ENCODE measurements at places on chromosomes 12 and 14.

DNA sequence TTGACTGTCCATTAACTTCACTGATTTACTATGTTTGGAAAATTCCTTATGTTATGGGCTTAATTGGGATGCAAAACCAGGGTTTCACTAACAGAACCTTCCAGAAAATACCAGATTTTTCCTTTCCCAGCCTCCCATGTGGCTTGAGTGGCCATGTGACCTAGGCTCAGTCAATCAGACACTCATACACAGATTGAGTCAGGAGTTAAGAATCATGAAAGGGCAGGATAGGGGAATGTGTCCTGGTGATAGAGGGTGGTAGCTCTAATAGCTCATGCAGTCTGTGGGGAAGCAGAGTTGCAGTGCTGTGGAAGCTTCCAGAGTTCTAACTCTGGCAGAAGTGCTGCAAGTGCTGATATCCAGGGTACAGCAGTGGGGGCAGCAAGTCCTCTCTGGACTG lies 134.1 kb upstream of the IFNG-AS1 start:
- DNase-seq: no peak

DNA sequence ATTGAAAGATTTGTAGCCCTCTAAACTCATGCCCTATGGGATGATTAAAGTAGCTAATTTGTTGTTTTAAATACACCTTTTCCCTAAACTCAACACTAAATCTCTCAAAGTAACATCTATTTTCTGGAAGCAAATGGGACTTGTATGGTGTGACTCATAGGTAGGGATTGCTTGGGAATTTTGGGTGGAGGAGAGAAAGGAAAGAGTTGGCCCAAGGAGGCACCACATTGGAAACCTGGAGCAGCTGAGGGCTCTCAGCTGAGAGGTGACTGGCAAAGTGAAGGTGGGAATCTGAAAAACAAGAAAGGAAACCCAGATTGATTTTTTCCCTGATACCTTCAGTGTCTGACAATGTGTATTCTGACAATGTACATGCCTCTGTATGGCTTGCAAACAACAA lies 114.8 kb upstream of the PRICKLE1 start:
- no peak for DNase-seq

DNA sequence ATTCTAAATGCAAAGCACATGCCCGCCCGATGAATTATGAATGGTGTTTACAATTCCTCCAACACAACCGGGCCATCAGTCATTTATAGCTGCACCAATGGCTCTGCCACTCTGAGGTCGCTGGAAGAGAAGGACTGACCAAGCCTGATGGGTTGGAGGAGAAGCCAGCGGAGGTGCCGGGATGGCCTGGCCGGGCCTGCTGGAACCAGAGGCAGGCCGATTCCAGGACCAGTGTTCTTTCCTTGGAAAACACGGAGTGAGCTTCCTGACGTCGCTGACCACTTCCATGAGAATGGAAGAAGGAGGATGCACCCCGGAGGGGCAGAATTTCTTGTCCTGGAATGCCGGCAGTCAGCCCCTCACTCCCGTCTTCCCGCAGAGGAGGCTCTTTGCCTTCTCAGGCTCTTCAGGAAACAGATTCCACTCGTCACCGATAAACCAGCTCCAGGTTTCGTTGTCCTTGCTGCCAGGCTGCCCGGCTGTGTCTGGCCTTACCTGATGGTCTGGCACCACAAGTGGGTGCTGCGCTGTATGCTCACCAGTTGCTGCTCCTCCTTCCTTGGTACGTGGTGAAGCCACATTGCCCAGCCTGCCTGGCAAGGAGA lies 358.5 kb upstream of the SFSWAP start:
- no peak for DNase-seq

GRCh38 chr12:98213556-98213955 lies 301.8 kb upstream of the TMPO start:
- no peak for DNase-seq

DNA sequence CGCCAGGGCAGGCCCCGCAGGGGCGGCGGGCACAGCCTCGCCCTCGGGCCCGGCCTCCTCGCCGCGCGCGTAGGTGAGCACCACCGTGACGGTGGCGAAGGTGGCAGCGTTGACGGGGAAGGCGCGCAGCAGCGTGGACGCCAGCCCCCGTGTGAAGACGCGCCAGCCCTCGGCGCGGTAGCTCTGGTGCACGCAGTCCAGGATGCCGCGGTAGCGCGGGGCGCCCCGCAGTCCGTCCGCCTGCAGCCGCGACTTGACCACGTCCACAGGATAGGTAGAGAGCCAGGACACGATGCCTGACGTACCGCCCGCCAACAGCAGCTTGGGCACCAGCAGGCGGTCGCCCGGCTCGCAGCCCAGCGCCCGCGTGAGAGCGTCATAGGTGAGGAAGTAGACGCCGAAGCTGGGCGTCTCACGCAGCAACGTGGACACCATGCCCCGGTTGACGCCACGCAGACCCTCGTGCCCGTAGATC lies 13.9 kb downstream of the SLC25A29 start:
- DNase-seq: no peak

DNA sequence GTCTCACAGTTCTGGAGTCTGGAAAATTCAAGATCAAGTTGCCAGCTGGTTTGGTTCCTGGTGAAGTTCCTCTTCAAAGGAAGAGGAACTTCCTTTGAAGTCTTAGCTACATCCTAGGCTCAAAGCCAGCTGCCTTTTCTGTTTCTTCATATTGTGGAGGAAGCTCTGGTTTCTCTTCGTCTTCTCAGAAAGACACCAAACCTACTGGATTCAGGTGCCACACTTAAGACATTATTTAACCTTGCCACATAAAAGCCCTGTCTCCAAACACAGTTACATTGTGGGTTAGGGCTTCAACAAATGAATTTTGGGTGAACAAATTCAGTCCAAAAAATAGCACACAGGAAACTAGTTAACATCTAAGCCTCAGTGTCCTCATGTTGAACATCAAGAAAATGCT lies 1019.8 kb downstream of the GALC start:
- no peak for DNase-seq

DNA sequence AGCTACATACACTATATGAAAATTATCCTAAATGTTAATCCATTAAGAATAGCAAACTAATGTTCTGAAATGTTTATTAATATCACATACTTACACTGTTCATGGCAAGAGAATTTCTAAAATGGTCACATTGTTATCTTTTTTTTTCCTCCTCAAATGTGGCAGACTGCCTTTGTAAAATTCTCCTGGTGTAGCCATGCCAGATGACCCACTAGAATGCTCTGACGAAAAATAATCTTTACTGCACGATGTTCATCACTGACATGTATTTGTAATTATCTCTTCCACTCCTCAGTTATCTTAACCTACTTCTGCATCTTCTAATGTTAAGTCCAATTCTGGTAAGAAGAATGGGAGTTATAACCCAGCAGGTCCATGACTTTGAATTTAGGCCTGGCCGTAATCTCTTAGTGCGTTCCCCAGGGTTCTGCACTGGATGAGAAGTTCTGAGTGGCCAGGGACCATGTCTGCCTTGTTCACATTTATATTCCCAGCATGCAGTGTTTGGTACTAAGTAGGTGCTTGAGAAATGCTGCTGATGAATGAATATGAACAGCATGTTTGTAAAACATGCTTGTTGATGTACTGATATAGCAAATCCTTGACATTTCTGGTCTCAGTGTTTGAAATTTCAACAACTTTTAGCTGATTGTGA lies 46.7 kb downstream of the NOPCHAP1 start:
- DNase-seq: no peak

GRCh38 chr12:21795648-21796328 lies 21.3 kb upstream of the KCNJ8 start:
- DNase-seq: no peak

GRCh38 chr14:70871001-70871400 lies 36.3 kb upstream of the PCNX1 start:
- no peak for DNase-seq

- DNase-seq: no peak
Measured at GRCh38 chr14:81301813-81302212, 81.1 kb upstream of the GTF2A1 start.

GRCh38 chr12:108468196-108468968 lies 46.7 kb upstream of the FICD start:
- DNase-seq: peak; percentile 54

DNA sequence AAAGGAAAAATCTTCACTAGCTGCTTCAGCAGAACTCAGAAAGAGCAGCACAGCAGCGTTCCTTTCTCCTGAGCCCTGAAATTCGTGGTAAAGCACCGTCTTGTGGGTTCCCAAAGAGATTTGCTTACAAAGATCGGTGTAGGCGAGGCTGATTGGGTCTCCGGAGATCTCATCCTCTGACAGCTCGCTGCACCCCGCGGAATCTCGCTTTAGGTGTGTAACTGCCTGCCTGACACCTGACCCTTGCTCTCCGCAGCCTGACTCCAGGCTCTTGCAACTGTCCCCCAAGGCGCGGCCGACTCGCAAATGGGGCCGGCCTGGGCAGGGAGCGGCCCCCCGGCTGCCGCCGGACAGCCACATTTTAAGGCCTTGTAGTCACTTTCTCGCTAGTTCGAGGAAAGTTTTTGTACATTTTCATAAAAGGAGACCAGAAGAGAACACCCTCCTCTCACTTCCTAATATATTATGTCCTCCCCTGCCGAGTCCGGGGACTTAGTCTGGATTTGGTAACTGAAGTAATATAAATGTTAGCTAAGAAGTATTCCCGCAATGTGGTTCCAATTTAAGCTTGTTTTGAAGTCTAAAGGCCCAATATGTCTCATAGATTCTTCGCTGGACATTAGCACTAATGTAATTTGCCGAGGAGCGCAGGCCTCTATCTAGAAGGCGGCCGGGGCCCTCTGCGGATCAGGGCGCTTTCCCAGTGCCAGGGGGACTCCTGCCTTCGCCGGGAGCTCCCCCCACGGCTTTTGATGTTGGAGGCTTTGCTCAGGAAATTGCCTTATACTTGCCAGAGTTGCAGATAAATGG lies 177.3 kb upstream of the CDKN3 start:
- no peak for DNase-seq

DNA sequence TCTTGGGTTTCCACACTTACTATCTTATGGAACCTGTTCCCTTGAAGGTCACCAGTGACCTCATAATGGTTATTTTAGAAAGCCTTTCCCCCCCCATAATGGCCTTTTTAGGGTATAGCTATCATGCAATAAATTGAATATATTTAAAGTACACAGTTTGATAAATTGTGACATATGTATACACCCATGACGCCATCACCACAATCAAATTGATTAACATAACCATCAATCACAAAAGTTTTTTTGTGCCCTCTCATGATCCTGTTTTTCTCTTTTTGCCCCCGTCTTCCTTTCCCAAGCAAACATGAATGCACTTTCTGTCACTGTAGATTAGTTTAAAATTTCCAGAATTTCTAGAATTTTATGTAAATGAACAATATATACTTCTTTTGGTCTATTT lies 28.7 kb upstream of the OR4E1 start:
- no peak for DNase-seq

- DNase-seq: no peak
Measured at GRCh38 chr14:104852280-104852663, 12.8 kb upstream of the CEP170B start.

DNA sequence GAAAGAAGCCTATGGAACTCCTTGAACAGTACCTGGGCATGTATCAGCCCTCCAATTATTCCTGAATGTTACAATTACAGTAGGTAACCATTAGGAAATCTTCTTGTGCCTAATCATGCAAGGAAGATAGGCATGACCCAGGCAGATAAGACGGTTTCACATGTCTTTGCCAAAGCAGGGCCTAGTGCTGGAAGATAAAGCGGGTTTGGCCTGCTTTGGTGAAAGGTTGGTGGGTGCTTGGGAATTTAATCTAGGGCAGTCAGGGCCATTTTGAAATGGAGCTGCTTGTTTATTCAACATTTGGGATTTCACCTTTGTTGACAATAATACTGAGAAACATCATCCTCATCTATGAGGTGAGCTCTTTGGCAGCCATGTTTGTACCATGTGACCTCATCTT lies 12.5 kb upstream of the SRSF5 start:
- no peak for DNase-seq

GRCh38 chr12:22223356-22223755 lies 111.2 kb downstream of the ST8SIA1 start:
- no peak for DNase-seq

DNA sequence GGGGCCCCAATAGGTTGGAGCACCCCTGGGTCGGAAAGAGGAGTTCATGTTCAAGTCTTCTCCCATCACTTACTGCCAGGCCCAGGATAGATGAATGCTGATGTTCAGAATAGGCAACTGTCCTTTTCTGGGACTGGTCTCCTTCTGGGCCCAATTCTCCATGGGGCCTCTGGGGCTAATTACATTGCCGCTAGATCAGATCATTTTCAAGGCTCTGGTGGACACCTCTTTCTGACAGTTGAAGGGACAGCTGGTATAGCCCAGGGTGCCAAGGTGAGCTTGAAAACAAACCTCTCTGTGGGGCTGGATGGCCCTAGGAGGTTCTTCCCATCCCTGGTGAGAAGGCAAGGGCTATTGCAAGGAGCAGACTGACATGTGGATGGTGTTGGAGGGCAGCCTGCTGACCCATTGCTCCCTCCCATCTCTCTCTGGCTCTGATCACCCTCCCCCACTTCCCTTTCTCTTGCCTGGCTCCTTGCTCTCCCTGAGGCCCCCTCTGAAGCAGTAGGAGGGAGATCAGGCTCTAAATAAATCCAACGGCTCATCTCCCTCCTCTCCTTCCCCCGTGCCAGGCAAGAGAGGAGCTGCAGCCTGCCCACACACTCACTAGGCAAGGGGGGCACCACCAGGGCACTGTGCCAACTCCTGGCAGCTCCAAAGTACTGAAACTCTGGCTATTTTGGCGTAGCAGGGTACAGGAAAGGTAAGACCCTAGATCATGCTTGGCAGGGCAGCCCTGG lies 1.9 kb downstream of the CACNB3 start:
- DNase-seq: no peak

- DNase-seq: no peak
Measured at GRCh38 chr12:24307716-24308335, 358.4 kb upstream of the SOX5 start.

DNA sequence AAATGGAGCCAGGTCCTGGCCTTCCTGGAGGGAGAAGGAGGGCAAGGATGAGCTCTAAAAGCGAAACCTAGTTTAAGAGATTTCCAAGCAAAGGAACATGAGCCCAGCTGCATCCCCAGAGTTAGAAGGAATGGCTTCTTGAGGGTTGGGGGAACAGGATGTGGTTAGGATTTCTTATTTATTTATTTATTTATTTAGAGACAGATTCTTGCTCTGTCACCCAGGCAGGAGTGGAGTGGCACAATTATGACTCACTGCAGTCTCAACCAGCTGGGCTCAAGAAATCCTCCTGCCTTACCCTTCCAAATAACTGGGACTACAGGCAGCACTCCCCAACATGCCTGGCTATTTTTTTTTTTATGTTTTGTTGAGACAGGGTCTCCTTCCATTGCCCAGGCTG lies 25.3 kb upstream of the TMEM106C start:
- DNase-seq: peak; percentile 52

- DNase-seq: peak; percentile 27
Measured at GRCh38 chr14:102805371-102805891, 28.2 kb downstream of the TRAF3 start.

All from epithelial cell of esophagus (primary cell).